Fibroblast of the aortic adventitia (primary cell): ENCODE measurements at places on chromosomes 1 and 21.

- no peak for DNase-seq
These were observed 9.4 kb downstream of the ST3GAL3 start for GRCh38 chr1:43716559-43717281.

GRCh38 chr1:175127565-175127964 is 59.9 kb downstream of the TNN start:
- no peak for DNase-seq

- DNase-seq = peak; percentile 27
These were observed 595 bp downstream of the RNF2 start for GRCh38 chr1:185045814-185046492.

GRCh38 chr1:117815926-117816325 is 113.5 kb downstream of the GDAP2 start:
- DNase-seq = no peak

- DNase-seq = no peak
These were observed 6.7 kb upstream of the RSRP1 start for GRCh38 chr1:25253911-25254310.

DNA sequence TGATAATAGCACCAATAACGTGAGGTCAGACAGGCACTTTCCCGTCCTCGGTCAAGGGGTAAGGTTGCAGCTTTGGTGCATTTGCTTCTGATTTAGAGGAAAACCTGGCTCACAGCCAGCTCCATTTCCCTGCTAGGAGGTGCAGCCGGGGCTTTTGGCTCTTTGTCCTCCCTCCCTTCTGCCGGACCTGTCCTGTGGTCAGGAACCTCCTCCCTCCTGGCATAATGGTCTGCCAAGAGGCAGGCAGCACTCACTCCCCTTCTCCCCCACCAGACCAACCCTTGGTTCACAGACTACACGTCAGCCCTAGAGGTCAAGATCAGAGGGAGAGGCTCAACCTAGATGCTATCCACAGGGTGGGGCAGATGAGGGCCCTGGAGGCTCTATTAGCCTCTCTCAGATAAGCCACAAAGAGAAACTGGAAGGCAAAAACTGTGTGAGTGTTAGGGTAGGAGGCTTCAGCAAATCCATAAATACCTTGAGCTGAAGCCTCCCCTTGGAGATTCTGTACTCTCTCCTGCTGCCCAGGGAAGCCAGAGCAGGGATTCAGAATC is 64.8 kb downstream of the PLXNA2 start:
- DNase-seq = peak; percentile 59

DNA sequence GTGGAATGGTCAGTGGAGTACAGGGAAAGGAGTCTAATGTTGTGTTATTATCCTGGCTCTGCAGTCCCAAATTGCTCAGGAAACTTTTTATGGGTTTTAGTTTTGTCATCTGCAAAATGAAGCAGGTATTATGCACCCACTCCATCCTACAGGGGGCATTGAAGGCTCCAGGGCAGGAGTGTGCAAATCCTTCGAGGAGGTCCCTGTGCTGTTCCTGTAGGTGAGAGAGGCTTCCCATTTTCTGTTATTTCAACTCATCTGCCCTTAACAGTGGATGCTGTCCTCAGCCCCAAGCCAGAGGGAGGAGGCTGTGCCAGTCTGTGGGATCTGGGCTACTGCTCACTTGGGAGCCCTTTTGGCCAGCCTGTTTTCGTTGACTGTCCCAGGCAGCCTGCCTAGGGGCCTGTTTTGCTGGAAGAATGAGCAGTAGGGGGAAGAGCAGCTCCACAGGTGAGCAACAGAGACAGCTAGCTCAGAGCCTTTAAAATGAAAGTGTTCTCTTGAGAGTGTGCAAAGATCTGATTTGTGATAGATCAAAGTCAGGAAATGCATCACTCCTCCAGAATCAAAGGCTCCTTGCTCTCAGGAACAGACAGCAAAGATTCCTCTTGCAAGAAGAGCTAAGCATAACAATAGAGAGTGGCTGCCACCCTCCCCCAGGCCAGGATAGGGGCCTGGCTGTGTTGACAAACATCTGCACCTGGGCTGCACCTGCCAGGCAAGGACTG is 317.6 kb upstream of the PROX1 start:
- DNase-seq = no peak

DNA sequence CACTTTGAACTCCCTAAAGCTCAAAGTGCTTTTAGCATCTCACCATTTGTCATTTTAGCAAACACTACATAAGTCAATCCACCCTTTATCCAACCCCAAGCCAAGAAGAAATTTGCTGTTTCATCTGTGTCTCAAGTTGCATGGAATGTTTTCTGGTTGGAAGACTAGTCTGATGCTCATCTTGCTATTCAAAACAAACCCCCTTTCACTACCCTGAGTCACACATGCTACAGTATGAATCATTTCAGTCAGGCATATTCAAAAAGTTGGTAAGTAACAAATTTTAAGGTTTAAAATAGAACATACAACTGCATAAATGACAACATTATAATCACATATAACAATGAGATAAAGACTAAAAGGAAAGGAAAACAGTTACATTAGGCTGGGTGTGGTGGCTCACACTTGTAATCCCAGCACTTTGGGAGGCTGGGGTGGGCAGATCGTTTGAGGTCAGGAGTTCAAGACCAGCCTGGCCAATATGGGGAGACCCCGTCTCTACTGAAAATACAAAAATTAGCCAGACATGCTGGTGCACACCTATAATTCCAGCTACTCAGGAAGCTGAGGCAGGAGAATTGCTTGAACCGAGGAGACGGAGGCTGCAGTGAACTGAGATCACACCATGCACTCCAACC is 38.7 kb downstream of the DSTYK start:
- peak; percentile 96 for DNase-seq
